ENCODE measurements at places on chromosomes 7 and 10.
A peak's percentile ranks its signal among the peaks of the same experiment; 100 is the strongest.

GRCh38 chr10:1709161-1709560 lies 28.2 kb downstream of the ADARB2 start:
- no peak for DNase-seq

DNA sequence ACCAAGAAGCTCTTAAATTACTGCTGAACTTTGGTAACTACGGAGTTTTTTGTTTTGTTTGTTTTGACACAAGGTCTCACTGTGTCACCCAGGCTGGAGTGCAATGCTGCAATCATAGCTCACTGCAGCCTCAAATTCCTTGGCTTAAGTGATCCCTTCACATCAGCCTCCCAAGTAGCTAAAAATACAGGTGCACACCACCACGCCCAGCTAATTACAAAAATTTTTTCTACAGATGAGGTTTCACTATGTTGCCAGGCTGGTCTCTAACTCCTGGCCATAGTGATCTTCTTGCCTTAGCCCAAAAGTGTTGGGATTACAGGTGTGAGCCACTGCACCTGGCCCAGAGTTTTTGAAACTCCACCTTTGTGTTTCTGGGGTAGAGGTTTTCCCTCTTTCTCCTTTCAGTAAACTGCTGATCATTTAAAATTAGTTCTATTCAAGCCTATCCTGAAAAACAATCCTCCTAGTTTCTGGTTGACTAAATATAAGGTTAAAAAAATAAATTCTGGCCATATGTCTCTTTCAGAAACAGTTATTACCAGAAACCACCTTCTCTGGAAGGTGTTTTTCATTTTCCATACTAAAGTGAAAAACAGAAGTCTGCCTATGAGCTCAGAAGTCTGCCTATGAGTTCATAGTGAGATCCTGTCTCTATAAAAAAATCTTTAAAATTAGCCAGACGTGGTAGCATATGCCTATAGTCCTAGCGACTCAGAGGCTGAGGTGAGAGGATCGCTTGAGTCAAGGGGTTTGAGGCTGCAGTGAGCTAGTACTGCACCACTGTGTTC lies 63.9 kb downstream of the VOPP1 start:
- DNase-seq = peak; percentile 42

DNA sequence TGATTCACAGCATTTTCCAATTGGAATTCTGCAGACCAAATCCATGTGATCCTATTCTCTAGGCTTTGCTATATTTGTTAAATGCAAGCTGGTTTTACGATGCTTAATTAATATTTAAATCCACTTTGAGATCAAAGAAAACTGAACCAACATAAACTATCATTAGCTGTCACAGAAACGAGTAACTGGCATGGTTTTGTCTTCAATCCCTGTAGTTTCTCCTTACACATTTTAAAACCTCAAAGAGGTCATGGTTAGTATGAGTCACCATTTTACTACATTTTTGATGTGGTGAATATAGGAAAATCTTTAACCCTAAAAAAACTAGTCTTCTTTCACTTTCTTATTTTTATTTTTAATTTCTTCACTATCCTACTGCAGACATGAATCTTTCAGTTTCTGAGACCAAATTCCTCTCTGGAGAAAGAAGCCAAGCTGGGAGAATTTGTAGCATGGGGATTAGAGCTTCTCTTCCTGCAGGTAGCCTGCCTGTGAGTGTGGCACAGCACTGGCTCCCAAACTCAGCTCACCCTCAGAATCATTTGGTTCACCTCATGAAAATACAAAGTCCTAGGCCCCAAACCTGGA lies 8.7 kb upstream of the LIPM start:
- no peak for DNase-seq

DNA sequence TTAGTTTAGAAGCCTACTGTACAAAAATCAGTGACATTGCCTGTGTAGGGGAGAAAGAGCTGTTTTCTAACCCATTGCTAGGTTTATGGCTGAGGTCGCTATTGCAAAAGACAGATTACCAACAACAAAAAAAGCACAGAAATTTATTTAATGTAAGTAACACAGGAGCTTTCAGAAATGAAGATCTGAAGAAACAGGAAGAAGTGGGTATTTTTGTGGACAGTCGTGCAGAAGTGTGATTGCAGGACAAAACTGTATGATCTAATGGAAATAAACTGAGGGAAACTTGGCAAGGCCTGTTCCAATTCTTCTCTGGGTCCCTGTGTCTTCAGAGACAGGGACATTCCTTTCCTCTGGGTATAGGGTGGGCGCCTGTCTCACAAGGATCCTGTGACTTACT lies 87.4 kb downstream of the APBB1IP start:
- DNase-seq = no peak

DNA sequence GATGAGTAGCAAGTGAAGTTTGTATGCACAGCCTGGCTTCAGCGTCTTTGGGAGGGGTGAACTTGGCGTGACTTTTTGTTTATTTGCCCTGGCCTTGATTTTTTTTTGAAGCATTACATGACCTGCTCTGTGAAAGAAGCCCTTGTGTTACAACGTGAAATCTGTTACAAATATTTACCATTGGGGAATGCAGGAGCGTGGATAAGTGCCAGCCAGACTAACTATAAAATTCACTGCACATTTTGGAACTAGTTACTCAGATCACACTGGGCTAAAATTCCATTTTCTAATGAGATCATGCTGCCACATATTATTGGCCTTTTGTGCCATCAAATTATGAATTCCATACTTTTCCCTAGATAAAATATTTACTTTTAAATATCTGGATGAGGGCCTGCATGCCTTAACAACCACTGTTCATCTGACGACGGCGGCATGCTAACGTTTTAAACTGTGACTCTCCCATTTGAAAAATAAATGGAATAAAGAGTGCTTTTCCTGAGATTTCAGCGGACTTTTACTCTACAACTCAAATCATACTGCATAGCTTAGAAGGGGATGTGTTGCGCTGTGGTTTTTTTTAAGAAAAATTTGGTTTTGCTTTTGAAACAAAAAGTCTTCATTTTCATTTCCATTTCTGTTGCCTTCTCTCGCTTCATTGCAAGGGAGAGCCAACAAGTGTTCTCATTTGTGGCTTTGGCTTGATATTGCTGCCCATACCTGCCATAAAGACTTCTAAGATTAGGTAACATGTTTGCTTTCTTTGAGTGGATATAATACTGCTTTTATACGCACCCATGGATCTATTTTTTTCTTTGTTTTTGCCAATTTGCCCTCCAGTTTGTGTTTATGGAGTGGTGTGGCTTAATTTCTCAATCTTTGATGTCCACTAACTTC lies 352.2 kb downstream of the TFEC start:
- DNase-seq = no peak

- DNase-seq = no peak
Observed at GRCh38 chr10:116269619-116270018, 3.4 kb downstream of the GFRA1 start.

DNA sequence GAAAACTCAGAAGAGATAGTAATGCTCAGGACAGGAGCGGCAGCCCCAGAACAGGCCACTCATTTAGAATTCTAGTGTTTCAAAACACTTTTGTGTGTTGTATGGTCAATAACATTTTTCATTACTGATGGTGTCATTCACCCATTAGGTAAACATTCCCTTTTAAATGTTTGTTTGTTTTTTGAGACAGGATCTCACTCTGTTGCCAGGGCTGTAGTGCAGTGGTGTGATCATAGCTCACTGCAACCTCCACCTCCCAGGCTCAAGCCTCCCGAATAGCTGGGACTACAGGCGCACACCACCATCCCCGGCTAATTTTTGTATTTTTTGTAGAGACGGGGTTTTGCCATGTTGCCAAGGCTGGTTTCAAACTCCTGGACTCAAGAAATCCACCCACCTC lies 65.9 kb upstream of the CAPZA2 start:
- no peak for DNase-seq

- DNase-seq = peak; percentile 23
Observed at GRCh38 chr10:29648114-29648982, 13.6 kb upstream of the SVIL start.

- DNase-seq = no peak
Observed at GRCh38 chr7:78164459-78164858, 365.9 kb downstream of the PHTF2 start.

- no peak for DNase-seq
Observed at GRCh38 chr7:26381476-26382353, 90.1 kb downstream of the SNX10 start.

DNA sequence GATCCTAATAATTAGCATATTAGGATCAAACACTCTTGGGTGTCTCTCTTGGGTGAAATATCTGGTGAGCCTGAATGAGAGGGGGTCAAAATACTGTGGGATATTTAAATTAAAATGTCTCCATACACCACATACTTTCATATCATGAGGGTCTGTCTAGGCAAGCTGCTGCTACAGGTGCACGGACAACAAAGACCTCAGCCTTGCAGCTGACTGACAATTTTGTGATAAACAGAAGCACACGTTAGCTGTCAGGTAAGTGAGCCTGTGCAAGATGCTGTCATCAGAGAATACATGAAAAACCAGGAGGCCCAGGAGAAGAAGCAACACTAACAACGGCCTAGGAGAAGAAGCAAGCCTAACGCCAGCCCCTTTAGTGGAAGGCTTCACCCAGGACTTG lies 247.5 kb downstream of the ADARB2 start:
- no peak for DNase-seq

DNA sequence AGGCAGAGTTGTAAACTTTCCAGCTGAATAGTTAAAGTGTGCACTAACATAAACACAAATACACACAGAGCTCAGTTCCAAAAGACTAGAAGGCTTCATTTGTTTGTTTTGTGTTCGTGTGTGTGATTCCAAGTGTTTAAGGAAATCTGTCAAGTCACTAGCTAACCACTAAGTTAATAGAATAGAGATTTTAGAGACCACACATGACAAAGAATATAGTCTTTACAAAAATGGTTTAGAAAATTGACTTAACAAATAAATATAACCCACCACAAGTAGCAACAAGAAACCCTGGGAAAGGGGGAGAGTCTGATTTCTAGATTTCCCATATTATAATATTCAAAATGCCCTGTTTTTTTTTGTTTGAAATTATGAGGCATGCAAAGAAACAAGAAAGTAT lies 209.4 kb downstream of the FZD1 start:
- DNase-seq = no peak

GRCh38 chr10:12735843-12736462 lies 265.6 kb downstream of the CCDC3 start:
- no peak for DNase-seq

GRCh38 chr7:12747687-12748306 lies 60.4 kb downstream of the ARL4A start:
- no peak for DNase-seq

DNA sequence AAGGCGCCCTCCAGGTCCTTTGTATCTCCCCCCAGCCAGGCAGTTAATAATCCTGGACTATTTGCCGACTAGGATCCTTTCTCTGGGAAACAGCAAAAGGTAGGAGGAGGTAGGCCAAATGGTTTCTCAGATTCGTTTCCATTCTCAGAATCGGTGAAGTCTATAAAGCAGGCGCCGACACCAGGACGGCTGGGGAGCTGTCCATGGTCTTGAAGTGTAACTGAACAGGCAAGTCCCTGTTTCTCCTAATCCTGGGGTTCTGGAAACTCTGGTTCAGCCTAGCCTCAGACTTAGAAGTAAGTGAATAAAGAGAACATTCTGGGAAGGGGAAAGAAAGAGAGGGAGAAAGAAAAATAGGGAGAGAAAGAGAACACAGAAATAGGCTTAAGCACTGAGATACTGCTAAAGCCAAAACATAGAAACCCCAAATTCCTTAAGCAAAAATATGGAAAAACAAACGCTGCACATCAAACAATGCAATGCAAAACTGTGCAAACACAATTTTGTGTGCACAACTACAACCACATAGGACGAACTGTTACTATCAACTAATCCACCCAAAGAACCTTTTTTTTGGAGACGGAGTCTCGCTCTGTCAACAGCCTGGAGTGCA lies 11.1 kb upstream of the INA start:
- peak; percentile 39 for DNase-seq

- no peak for DNase-seq
Observed at GRCh38 chr7:455110-455928, 64.3 kb downstream of the PDGFA start.
